ENCODE measurements at places on chromosomes 12 and 14.

- no peak for DNase-seq
Measured at GRCh38 chr12:110176745-110177144, 52.6 kb downstream of the IFT81 start.

DNA sequence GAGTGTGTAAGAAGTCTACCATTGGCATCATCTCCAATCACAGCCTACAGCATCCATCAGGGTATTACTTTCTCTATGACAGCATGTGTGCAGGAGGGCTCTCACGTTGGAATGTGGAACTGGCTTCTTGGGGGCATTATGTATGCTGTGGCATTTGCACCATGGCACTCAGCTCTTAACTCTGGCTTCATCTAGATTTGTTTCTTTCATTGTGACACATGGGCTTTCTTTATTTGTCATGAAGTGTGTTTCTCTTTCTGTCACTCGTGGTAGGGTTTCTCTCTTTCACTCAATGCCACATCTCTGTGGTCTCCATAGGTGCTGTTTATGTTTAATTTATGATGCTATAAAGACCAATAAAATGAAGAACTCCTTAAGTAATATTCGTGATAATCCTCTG is 191.2 kb upstream of the GARIN2 start:
- DNase-seq: no peak

GRCh38 chr14:91731018-91731417 is 868 bp downstream of the CATSPERB start:
- no peak for DNase-seq

DNA sequence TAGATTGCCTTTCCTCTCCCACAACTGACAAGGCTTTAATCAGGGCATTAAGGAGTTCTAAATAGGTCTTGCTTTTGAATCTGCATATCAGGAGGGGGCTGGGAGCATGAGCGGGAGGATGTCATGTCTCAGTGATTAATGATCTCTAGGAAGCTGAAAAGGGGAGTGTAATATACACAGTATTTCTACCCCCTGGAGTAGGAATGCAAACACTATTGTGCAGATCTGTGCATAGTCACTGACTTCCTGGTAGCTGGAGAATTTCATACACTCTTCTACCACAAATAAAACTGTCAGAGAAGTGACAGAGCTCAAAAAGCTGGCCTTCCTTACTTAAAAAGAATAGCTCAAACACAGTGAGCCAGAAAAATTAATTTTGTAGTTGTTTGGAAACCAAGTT is 65.8 kb downstream of the RIC8B start:
- no peak for DNase-seq

DNA sequence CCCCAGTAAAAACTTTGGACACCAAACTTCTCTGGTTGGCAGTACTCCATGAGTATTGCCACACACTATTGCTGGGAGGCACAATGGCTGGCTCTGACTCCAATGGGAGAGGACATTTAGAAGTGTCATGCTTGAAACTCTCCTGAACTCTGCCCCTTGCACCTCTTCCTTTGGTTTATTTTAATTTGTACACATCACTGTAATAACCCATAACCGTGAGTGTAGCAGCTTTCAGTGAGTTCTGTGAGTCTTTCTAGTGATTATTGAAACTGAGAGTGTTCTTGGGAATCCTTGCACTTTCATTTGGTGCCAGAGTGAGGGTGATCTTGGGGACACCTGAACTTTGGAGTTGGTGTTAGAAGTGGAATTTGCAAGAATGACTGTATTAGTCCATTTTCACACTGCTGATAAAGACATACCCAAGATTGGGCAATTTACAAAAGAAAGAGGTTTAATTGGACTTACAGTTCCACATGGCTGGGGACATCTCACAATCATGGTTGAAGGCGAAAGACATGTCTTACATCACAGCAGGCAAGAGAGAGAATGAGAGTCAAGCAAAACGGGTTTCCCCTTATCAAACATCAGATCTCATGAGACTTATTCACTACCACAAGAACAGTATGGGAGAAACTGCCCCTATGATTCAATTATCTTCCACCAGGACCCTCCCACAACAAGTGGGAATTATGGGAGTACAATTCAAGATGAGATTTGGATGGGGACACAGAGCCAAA is 41.3 kb upstream of the CEP83 start:
- DNase-seq: peak; percentile 24

DNA sequence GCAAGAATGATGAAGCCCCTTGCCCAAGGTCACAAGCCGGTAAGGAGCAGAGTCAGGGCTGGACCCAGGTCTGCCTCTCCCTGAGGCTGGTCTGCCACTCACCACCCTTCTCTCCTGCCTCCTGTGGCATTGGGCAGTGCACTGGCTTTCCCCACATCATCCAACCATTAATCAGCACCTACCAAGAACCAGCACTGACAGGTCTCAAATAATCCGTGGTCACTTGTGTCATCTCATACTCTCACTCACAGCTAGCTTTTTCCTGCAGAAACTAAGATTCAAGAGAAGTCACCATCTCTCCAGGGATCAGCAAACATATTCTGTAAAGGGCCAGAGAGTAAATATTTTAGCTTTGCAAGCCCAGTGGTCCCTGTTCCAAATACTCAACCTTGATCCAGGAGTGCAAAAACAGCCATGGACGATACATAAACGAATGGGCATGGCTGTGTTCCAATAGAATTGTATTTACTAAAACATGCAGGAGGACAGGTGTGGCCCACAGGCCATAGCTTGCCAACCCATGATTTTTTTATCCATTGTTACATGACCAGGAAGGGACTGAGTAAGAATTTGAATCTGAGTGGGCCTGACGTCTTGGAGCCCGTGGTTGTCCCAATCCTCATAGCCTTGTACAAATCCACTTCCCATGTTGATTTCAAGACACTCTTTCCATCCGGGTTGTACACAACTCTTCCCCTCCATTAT is 374.2 kb downstream of the BCL11B start:
- no peak for DNase-seq

- no peak for DNase-seq
Measured at GRCh38 chr12:104555648-104556047, 98.9 kb downstream of the CHST11 start.

DNA sequence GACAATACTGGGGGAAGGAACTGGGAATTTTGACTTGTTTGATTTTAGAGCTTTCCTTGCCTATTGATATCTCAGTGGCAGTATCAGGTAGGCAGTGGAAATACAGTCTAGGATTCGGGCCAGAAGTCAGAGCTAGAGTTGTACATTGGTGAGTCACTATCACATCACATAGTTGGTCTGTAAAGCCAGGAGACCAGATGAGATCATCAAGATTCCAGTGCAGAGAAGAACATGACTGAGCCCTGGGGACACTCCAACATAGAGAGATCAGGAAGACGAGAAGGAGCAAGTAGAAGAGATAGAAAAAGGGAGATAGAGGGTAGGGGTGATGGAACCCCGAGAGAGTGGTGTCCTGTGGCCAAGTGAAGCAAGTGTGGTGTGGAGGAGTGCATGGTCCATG is 46.6 kb upstream of the NR1H4 start:
- DNase-seq: no peak

All from inflammatory macrophage treated with lipopolysaccharide for 1 hour (primary cell).